ENCODE measurements at places on chromosomes 7 and 10.

GRCh38 chr7:51303142-51303525 is 13.5 kb downstream of the COBL start:
- no peak for DNase-seq

- DNase-seq, result no peak
Measured at GRCh38 chr10:130737621-130738020, 573.9 kb downstream of the TCERG1L start.

DNA sequence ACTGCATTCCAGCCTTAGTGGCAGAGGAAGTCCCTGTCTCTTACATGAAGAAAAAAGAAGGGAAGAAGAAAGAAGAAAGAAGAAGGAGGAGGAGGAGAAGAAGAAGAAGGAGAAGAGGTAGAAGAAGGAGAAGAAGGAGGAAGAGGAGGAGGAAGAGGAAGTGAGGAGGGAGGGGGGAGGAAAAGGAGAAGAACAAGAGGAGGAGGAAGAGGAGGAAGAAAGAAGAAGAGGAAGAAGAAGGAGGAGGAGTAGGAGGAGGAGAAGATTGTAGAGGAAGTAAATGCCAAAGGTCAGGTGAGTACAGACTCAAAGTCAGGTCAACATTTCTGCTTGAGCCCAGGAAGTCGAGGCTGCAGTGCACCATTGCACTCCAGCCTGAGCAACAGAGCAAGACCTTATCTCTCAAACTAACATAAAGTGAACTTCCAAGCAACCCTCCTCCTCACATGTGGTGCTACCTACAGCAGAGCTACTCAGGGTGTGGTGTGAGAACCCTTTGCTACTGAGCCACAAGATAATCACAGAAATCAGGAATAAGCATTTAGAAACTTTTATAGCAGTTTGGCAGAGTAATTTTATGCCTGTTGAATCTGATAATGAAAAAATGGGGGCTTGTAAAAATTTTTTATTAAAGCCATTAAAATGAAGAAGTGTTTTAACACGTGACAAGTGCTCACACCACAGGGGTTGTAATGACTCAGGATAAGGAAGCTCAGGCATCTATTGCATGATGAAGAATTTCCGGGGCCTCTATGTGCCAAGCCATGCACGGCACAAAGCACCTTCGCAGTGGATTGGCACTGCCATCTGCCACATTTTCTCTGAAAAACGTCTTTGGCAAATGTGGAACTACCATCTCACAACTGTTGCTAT is 224.9 kb upstream of the AUTS2 start:
- DNase-seq, result peak; percentile 3

DNA sequence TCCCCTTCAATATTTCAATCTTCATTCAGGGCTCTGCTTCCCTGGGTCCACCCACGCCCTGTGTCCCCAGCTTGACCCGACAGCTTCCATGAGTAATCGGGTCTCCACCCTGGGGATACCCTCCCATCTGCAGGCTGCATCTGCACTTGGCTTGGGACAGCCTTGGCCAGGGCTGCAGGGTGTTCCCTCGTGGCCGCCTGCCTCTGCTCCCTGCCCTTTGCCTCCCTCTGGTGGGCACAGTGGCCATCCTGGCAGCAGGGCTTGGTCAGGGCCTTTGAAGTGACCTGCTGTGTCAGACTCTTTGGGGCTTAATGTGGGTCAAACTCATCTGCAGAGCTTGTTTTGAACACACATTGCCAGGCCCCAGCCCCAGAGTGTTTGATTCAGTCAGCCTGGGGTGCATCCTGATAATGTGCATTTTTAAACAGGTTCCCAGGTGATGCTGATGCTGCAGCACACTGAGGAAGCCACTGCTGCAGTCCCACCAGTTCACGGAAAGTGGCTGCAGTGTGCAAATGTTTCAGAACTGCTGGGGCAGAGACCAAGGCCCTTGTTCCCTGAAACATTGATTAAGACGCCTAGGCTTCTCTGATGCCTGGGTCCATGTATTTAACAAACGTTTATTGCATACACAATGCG is 80.7 kb upstream of the SEC61G start:
- no peak for DNase-seq

GRCh38 chr10:31274310-31274709 is 44.7 kb upstream of the ZEB1 start:
- DNase-seq, result no peak

- DNase-seq, result no peak
Measured at GRCh38 chr7:94687810-94688209, 31.9 kb upstream of the SGCE start.

DNA sequence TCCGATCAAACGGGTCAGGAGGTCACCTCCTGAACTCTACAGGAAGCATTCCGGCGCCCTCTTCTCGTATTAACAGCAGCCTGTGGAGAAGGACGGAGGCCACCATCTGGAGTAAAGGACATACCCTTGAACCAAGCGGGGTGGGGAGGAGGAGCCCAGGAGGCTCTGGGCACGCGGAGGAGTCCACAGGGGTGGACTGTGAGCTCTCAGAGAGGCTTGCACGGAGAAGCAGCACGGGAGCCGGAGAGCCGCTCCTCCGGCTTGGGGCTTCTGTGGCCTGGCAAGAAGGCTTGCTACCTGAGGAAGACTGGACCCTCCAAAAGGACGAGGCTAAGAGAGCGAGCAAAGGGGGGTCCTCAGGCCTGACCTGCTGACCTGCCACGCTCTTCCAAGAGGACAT is 77.9 kb downstream of the MAD1L1 start:
- no peak for DNase-seq

DNA sequence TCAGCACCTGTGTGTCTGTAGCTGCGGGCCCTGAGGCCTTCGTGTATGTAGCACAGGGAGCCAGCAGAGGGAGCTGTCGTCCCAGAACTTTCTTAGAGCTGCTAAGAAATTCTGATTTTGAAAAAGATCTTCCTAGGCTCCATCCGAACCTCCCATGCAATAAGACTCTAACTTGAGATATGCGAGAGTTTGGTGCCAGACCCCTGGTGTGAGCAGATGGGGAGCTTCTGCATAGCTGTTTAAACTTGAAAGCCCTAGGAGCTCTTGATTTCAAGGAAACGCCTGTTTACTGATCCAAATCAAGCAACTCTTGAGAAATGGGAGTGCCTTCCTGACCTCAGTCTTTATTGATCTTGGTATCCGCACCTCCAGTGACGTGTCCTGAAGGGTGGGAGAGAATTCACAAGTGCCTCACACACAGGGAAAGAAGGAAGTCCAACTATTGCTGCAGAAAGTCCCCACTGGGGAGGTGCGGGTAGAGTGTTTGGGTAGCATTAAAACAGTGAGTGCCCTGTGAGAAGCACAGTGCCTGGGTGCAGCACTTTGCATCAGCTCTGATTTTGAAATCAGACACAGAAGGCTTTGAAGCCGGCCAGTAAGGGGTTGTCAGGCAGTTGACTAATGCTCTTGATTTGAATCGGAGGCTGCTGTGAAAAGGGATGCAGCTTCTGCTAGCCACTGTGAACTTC is 66.4 kb upstream of the STRIP2 start:
- DNase-seq, result peak; percentile 34

DNA sequence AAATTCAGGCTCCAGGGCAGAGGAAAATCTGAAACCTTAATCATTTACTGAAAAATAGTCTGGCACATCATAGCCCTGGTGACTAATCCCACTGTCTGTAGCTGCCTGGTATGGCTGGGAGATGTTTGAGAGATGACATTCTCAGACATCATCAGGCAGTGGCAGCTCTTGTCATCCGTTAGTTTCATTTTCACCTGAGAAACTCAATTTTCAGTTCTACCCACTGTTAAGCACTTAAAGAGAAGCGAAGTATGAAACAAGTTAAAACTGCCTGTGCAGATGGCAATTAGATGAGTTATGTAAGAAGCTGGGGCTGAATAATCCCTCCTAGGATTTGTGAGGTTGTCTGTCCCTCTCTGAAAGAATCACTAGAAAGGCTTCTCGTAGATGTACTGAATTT is 150.2 kb downstream of the NSUN6 start:
- no peak for DNase-seq

- DNase-seq, result no peak
Measured at GRCh38 chr7:33388332-33388731, 259.0 kb downstream of the BBS9 start.

- DNase-seq, result no peak
Measured at GRCh38 chr7:114414156-114415063, at the start of gene FOXP2. FOXP2 (plus strand) TSS chr7:114414815; CDS start chr7:114426512, 11,697 bp downstream.

GRCh38 chr7:32347244-32347828 is 142.8 kb downstream of the LSM5 start:
- no peak for DNase-seq

DNA sequence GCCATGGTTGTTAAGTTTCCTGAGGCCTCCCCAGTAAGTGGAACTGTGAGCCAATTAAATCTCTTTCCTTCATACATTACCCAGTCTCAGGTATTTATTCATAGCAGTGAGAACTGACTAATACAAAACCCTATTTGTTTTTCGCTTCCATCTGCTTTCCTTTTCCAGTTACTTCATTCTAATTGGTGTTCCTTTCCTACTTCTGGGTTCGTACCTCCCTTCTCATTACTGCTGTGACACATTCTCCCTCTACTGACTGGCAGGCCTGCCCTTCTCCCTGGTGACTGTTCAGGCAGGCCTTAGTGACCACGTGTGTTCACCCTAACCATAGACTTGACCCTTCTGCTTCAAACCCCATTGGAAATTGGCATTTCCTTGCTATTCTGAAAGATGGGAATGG is 37.7 kb downstream of the MTURN start:
- DNase-seq, result no peak

- no peak for DNase-seq
Measured at GRCh38 chr7:149450821-149451220, 10.0 kb downstream of the ZNF777 start.

- no peak for DNase-seq
Measured at GRCh38 chr7:144489504-144489903, 86.0 kb upstream of the NOBOX start.

- DNase-seq, result no peak
Measured at GRCh38 chr10:5622186-5622960, 44.0 kb downstream of the ASB13 start.

GRCh38 chr7:82975811-82976468 is 186.7 kb downstream of the PCLO start:
- no peak for DNase-seq

GRCh38 chr7:38318241-38318640 is 44.8 kb upstream of the TARP start:
- DNase-seq, result no peak

DNA sequence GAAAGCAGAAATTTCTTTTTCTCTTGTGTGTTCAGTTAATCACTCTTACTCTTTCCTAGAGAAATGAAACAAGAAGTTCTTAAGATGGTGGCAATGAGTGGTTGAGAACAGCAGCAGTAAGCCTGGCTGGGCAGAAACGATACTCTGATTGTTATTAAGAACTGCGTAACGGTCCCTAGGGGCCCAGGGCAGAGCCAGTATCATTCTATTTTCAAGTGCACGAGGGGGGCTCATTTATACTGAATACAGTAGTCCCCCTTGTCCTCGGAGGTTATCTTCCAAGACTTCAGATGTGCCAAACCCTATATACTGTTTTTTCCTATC is 64.9 kb downstream of the EEPD1 start:
- no peak for DNase-seq

DNA sequence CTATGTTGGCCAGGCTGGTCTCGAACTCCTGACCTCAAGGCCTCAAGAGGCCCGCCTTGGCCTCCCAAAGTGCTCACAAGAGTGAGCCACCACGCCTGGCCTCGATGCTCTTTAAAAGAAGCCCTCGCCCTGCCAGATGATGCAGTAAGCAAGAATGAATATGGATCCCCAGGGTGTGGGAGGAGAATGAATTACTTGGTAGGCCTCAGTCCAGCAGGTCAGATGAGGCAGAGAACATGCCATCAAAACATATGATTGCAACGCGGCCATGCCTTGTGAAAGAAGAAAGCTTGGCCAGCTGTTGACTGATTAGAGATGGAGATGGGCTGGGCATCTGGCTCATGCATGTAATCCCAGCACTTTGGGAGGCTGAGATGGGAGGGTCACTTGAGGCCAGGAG is 68.7 kb downstream of the CAMK1D start:
- DNase-seq, result no peak

GRCh38 chr7:30840141-30841024 is 69.2 kb downstream of the MINDY4 start:
- no peak for DNase-seq

DNA sequence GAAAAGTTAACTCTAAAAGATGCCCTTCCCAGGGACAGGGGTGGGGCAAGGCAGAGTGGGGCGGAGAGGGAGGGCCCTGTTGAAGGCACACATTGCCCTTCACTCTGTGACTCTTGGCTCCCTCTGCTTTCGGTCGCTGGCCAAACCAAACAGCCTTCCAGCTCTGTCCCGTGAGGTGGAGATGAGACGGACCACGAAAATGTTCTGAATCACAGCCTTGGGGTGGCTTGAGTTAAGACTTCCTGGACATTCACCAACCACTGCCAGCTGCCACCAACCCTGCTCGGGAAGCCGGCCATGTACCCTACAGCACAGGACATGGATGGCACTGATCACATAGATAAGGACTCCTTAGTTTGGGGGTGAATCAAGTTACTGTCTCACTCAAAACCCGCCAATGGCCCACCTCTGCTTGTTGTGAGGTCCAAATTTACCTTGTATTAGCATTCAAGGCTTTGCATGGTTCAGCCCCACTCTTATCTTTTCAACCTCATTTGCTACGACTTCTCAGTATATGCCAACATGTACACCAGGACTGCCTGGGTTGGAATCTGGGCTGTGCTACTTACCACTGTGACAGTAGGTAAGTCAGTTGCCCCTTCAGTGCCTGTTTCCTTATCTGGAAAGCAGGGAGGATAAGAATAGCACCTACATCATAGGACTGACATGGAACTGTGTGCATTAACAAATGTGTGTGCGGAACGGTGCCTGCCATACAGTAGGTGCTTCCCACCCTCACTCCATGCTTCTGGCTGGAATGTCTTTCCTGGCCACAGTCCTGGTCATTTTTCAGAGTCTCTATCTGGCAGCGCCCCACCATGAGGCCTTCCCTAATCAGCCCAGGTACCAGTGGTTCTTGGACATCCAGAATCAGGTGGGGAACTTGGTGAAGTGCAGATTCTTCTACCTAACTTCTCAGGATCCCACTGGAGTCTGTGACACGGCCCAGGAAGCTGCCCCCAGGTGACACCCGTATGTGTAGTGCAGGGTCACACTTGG is 28.0 kb downstream of the ITPRIP start:
- DNase-seq, result no peak

Data from GDM1 (cell line).